CD4-positive, alpha-beta T cell treated with Interleukin-17A for 1 hour (primary cell): ENCODE measurements at places on chromosomes 1 and 21.

DNA sequence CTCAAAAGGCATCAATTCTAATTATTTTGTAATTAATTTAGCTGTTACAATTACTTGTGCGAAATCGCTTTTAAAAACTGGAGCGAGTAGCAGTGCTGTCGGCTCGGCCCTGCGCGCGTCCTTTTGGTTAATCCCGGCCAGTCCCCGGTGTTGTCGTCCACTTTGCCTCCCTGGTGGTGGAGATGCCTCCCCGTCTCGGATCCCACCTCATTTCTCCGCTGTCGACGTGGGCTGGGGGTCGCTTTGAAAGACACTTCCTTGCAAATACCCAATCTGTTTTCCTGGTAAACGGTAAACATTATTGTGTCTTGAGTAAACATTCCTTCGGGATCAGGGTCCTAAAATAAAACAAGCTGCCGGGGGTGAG, 3.7 kb downstream of the FOXD3 start:
- DNase-seq: no peak

DNA sequence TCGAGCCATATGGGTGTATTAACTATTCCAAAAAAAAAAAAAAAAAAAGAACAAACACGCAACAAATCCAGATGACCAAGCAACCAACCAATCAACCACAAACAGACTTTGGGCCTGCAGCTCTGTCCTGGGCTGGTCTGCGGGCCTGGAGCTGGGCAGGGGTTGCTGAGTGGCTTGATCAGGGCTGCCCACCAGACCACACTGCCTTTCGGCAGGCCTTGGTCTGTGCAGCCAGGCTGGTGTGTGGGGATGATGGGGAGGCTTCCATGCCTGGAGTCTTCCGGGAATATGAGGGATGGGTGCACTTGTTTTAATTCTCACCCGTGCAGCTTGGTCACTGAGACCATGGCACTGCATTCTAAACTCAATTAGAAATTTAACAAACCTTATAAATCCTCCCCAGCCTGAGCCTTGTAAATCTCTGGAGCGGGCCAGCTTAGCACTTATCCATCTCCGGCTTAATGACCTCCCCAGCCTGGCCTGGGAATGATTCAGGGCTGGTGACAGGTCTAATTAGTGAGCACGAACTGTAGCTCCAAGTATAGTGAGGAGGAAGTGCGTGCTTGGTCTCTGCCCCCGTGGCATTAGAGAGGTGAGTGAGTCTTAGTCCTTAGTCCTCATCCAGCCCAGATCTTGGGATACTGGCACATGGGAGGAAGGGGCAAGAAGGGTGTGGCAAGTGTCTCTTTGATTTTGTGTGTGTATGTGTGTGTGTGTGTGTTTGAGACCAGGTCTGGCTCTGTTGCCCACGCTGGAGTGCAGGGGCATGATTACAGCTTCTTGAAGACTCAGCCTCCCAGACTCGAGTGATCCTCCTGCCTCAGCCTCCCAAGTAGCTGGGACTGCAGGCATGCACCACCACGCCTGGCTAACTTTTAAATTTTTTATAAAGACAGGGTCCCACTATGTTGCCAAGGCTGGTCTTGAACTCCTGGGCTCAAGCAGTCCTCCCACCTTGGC, 74.6 kb upstream of the CSF3R start:
- no peak for DNase-seq

DNA sequence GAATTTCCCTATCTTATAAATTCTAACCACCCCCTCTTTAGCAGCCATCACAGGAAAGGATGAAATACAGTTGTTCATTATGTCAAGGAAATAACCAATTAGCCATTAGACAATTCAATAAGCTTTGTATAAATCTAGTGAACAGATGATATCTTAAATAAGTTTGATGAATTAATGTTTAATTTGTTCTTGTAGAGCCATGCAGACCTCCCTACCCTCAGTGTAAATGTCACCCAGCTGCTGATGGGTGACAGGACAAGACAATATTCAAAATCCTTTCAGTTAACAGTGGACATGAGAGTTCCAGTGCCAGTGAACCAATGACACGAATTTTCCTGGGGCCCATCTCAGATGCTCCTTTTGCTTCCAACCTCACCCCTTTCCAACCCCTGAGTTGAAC, 395.9 kb downstream of the KCTD3 start:
- DNase-seq: no peak

- no peak for DNase-seq
These were observed 245.6 kb downstream of the FOXD2 start for GRCh38 chr1:47683401-47683800.

- no peak for DNase-seq
These were observed 23.7 kb downstream of the WARS2 start for GRCh38 chr1:119116725-119117124.

DNA sequence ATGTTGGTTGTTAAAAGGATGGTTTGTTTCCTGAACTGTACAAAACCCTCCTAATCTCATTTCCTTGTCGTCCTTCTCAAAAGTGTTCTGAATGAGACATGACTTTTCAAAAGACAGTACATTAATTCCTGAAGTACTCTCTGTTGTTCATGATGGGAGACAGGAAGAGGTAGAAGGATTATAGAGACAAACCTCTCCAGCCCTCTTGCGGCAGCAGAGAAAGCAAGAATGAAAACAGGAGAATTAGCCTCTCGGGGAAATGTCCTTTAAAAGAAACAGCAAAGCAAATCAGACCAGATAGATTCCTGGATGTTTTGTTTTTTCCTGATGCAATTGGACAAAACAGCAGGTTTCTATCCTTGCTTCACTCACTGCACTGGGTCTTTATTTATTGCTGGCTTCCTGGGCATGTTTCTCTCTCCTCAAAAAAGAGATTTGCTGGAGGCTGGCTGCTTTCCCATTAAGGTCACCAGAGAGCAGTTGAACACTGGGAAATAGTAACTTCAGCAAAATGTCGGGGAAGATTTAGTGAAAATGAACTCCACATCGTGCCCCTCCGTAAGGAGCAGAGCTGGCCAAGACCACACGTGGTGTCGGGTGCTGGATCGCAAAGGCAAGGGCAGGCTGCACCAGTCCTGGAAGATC, 145.8 kb upstream of the SYT6 start:
- DNase-seq: no peak

- DNase-seq: peak; percentile 57
These were observed 28.4 kb downstream of the JUN start for GRCh38 chr1:58755468-58755872.

GRCh38 chr1:214422137-214422671, 129.2 kb downstream of the PTPN14 start:
- DNase-seq: no peak

GRCh38 chr1:212477680-212478466, 45.2 kb downstream of the NENF start:
- no peak for DNase-seq

DNA sequence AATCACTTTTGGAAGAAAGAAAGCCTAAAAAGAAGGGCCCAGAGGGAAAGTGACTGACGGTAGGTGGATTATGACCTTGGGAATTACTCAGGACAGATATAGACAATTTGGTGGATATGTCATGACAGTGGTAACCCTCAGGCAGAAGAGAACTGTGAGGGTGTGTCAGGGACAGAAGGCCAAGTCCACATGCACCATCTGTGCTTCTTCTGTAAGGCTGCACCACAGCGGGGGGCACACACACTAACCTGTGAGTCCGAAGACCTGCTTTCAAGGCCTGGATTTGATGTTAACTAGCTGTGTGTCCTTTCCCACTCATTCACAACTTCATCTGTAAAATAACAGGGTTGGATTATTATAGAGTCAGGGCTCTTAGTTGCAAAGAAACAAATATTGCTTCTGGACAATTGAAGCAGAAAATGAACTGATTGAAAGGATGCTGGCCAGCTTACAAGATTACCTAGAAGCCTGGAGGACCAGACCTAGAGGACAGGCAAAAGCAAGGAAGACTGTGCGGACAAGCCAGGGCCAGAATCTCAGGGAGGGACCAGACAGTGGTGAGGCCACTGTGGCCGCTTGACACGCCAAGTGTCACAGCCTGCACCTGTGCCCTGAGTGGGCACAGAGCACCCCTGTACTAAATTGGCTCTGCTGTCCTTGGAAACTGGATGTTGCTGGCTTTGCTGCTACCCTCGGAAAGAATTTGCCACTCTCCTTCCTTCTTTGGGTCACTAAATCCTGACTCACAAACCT, 34.7 kb upstream of the USP24 start:
- DNase-seq: no peak

GRCh38 chr21:43268086-43268803, 99.4 kb downstream of the CRYAA start:
- DNase-seq: no peak

DNA sequence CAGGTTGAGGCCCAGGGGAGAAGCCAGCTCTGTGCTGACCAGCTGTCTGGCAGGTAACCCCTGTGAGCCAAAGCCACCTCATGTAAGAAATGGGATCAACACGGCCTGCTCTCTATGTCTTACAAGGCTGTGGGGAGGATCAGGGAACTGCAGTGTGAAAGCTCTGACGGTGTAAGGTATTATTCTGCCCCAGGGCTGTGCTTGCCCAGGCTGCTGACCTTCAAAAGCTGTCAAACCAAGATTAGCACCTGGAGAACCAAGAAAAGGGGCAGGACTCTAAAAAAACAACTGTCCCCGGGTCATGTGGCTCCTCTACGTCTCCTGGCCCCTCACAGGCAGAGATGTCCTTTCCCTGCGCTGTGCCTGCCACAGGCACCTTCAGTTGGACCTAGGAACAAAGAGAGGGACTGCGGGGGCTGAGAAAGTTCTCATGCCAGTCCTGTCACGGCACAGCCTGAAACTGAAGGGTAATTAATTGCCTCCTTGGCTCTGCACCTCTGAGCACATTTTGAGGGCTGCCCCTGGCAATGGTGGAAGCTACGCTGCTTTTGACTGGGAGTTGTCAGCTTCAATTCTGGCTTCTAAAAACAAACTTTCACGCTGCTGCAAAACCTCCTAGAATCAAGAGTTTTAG, 77.6 kb downstream of the PGBD5 start:
- DNase-seq: no peak

- no peak for DNase-seq
These were observed 121.2 kb downstream of the SLC45A1 start for GRCh38 chr1:8439015-8439702.

DNA sequence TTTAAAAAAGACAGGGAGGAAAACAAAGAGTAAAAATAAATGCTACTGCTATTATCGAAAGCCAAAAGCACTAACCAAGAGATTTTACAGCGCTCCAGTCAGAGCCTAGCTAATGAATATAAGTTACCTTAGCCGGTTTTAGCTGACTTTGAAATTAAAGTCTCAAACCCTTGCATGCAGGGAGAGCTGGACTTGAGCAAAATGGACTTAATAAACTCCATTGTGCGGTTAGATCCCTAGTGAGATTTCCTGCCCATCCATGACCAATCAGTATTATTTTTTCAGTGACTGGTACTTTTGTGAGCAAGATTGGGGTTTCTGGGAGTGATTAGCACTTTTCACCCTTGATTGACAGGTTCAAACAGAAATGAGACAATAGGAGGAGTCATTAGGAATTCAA, 333.4 kb upstream of the ADGRL2 start:
- DNase-seq: no peak

DNA sequence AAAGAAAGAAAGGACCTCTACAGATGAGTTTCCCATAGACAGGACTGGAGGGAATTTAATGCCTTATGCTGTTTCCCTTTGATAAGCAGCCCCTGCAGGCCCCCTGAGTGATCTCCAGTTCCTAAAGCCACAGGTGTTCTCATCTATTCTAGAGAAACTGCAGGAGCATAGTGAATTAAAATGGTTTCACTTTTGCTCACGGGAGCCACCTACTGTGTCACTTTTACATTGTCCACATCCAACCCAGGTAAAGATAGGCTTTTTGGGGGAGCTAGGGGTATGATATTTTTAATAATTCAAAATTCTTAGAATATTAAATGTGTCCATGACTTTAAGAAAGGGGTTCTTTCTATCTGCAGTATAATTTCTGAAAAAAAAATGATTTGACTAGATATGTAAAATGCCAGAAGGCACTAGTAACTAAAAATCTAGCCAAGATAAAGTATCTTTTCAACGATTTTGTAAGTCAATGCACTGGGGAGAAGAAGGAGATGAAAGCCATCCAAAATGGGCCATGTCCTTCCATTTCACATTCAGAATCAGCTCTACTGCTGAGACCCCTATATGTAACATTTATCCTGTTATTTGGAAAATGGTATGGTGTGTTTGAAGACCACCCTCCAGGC, 267.3 kb upstream of the DUSP10 start:
- DNase-seq: peak; percentile 39
